ENCODE measurements at places on chromosomes 3 and 15.

- no peak for DNase-seq
These were observed 134.6 kb downstream of the GHSR start for GRCh38 chr3:172313671-172314070.

GRCh38 chr15:101124731-101125451 is 127.0 kb downstream of the CHSY1 start:
- DNase-seq, result no peak

DNA sequence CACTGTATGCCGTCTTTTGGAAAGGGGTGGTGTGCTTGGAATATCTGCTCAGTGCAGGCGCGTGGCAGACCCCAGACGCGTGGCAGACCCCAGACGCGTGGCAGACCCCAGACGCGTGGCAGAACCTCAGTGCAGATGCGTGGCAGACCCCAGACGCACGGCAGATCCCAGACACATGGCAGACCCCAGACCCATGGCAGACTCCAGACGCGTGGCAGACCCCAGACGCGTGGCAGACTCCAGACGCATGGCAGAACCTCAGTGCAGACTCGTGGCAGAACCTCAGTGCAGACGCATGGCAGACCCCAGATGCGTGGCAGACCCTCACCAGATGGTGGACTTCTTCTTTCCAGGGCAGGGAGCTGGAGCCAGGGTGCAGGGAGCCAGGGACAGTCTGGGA is 637 bp upstream of the MUC4 start:
- DNase-seq, result no peak

- no peak for DNase-seq
These were observed 82.0 kb upstream of the LMOD3 start for GRCh38 chr3:69204315-69204957.

DNA sequence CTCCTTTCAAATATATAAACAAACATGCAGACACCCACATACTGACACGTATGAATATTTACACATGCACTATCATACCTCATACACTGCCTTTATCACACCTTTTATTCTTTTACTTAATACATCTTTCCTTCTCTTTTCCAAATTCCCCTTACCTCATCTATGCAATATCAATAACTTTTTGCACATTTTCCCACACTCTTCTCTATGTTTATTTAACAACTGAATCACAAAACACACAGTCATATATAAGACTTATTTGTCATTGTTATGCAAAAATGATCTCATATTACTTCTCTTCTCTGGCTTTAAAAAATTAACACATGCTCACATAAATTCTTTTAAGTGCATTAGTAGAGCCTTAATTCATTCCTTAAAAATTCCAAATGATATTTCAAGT is 461.4 kb downstream of the DIPK2A start:
- DNase-seq, result no peak

GRCh38 chr3:186815435-186815834 is 9.2 kb upstream of the RFC4 start:
- DNase-seq, result no peak

- no peak for DNase-seq
These were observed 237.6 kb upstream of the NDN start for GRCh38 chr15:23924686-23925085.

DNA sequence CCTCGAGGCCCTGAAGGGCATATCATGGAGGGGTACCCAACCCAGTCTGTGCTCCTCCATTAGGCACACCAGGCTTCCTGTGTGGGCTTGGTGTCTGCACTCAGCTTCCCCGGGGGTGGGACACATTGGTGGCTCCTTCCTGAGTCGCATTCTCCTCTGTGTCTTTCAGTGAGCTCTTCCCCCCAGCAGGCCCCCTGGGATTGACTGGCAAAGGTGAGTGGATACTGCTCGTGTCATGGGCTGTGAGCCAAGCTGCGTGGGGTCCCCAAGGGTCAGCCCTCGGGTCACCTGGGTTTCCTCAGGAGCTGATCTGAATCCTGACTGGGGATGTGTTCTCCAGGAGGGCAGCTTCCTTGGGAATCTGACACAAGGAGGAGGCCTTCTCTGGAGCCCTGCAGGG is 231.0 kb downstream of the SNRPN start:
- no peak for DNase-seq

DNA sequence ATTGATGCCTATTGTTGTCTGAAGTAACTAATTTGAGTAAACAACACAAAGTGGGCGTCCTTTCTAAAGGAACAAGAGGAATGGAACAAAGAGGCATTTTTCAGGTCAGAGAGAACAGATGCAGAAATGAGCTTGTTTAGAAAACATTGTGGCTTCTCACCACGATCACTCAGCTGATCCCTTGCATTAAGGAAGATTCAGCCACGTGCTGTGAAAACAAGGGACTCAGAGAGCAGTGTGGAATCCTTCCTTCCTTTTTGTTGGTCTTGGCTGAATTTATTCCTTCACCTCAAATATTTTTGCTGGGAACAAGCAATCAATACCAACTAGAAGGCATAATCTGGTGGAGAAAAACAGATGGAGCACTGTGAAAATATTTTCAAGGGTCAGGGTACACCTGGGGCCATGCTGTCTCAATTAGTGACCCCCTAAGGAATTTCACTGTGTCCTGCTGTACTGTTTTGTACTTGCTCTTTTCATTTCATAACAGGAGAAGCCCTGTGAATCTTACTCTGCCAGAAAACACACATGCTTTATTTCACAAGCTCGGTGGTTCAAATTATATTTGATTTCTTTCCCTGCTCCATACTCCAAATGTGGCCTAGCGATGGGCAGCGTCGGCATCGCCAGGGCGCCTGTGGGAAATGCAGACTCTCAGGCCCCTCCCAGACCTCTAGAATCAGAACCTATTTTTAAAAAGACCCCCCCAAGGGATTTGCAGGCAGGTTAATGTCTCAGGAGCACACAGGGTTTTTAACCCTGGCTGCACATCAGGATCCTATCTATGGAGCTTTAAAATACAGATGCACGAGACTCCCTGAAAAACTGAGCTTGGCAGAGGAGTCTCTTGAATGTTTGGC is 11.6 kb upstream of the SLC6A20 start:
- no peak for DNase-seq

- no peak for DNase-seq
These were observed 532 bp downstream of the B4GALT4 start for GRCh38 chr3:119240101-119240590.

DNA sequence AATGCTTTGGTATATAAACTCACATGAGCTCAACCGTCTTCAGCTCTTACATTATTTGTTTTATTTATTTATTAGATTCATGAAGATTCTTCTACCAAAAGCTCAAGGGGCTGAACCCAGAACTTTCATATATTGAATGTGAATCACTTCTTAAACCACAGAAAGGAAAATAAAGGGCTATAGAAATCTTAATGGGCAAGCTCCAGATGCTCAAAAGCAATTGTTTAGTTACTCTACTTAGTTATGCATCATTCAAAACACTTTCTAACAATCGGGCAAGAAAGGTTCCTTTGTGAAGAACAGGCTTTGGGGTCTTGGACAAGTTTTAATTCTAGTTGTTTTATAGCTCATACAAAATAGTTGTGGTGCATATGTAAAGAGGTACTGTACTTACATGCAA is 380.2 kb downstream of the TIGIT start:
- no peak for DNase-seq

DNA sequence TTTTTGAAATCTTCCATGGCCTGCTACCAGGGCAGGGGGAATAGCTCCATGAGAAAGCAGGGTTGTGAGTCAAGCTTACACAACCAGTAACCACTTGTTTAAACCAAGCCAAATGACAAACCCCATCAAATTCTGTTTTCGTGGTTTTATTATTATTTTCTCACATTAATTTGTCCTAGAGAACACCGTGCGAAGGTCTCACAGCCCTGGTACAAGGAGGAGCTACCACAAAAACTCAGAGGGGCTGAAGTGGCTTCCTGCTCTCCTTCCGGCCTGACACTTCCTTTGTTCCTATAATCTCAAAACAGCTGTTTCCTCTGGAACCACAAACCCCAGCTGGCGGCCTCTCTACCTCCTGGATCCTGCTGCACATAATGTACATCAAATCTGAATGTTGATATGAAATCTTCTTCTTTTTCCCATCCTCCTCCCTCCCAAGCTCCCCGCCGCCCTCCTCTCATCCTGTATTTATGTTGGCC is 375.9 kb downstream of the MCTP2 start:
- no peak for DNase-seq

- no peak for DNase-seq
These were observed 49.3 kb upstream of the ROBO2 start for GRCh38 chr3:76990606-76991005.

- DNase-seq, result no peak
These were observed 9.9 kb downstream of the FILIP1L start for GRCh38 chr3:100104442-100104798.

- no peak for DNase-seq
These were observed 11.1 kb downstream of the HACD3 start for GRCh38 chr15:65541231-65541820.

- no peak for DNase-seq
These were observed 37.0 kb upstream of the HACD2 start for GRCh38 chr3:123621850-123622189.

DNA sequence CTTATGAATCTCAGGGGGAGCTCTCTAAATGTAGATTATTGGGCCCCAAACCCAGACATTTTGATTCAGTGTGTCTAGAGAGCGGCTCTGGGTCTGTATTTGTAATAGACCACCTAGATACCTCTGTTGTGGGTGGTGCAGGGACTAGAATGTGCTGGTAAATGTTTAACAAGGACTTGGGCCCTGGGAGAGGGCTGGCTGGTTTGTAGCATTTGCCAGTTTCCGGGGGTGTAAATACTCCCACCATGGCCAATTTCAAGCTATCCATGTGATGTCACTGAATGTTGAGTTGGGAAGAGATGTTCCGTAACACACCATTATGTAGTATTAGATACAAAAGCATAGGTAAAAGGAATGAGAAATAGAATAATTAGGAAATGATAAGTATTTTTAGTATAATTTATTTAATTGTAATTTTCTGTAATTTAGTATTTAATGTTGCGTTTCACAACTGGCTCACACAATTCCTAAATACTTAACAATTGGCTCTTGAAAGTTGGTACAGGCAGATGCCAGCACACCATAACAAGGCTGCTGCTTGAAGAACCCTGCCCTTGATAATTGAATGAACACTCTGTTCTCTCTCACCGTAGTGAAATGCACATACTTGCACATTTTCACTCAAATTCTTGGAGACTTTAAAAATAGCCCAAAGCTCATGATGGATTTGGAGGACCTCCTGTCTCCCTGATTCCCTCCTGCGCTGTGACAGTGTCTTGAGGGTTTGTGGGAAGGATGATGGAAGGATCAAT is 359.2 kb upstream of the PROK2 start:
- DNase-seq, result no peak

GRCh38 chr15:59199626-59200465 is 6.8 kb upstream of the LDHAL6B start:
- DNase-seq, result no peak

- DNase-seq, result no peak
These were observed 11.0 kb upstream of the RAP2B start for GRCh38 chr3:153150991-153151390.

GRCh38 chr3:112394003-112394640 is 61.2 kb downstream of the CD200 start:
- no peak for DNase-seq

- no peak for DNase-seq
These were observed 74.6 kb upstream of the FGF12 start for GRCh38 chr3:192801985-192802384.

DNA sequence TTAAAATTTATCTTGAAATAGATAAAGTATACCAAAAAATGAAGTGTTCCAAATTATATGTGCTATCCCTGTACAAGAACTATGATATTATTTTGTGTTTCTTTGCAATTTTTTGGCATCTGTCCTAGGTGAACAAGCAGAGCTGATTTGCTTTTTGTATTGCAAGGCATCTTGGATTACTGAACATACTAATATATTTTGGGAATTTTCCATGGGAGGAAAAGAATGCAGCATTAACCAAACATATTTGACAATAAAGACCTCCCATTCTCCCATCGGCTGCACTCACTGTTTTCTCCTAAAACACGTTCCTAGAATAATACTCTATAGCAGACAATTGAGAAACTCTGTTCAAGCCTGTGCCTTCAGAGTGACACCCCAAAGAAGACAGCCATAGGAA is 265.1 kb upstream of the ALCAM start:
- DNase-seq, result no peak

- DNase-seq, result no peak
These were observed 48.9 kb upstream of the RBP1 start for GRCh38 chr3:139588450-139588849.

GRCh38 chr3:188559856-188560255 is 405.9 kb downstream of the LPP start:
- no peak for DNase-seq

GRCh38 chr3:99720985-99721632 is 82.7 kb downstream of the COL8A1 start:
- DNase-seq, result no peak

DNA sequence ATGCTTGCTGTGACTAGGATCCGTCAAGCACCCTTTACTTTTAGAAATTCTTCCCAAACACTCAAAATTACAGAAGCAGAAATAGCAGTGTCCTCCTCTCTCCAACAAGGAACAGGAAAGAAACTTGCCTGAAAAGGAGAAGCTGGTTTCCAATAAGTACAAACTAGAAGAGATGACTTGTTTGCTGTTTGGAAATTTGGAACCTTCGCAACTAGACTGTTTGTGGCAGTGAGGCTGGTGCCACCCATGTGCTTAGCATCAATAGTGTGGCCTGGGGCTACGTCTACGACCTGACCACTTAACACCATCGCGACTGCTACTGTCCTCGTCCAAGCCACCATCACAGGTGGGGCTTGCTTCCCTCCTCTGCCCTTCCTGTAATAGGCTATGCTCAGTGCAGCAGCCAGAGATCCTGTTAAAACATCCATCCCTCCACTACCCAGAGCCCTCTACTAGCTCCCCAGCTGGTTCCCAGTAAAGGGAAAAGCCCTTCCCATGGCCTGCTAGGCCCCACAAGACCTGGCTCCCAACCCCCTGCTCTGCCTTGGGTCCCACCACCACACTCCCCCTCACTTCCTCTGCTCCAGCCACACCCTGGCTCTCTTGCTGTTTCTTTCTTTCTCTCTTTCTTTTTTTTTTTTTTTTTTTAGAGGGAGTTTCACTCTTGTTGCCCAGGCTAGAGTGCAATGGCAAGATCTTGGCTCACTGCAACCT is 52.6 kb upstream of the CCR2 start:
- DNase-seq, result no peak

DNA sequence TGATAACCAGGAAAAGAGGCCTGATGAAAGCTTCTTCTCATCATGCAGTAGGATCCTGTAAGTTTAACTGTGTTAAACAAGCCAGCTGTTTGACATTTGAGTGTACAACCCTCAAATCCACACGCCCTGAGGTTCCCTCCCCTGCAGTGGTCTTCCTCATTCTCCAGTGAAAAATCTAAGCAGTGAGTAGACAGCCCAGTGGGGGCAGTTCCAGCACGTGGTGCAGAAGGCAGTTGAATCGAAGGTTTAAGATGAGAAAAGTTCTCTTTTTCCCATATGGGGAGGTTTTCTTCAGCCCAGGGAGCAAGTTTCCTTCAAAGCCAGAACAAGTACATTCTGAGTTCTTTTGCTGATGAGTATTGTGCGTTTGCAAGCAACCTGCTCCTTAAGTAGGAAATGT is 174.5 kb downstream of the NR2F2 start:
- DNase-seq, result no peak
